ENCODE measurements at places on chromosomes 1 and 21. TPM values are rescaled to one million over a fixed set of nuclear protein-coding genes. Genes with fewer than 3 reads are reported as not detected.

GRCh38 chr1:4597020-4597419 is 57.4 kb upstream of the AJAP1 start:
- no peak for DNase-seq

DNA sequence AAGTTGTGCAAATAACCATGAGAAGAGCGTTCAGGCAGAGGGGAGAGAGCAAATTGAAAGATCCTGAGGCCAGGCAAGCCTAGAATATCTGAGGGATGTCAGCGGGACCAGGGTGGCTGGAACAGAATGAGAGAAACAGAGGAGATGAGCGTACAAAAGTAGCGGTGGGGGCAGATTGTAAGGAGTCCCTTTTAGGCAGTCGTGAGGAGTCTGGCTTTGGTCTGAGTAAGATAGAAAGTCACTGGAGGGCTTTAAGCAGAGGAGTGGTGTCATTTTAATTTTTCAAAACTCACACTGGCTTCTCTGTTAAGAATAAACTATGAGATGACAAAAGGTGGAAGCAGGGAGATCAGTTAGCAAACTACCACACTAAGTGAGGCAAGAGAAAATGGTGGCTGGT is 24.2 kb downstream of the ATP5PF start:
- DNase-seq = no peak

DNA sequence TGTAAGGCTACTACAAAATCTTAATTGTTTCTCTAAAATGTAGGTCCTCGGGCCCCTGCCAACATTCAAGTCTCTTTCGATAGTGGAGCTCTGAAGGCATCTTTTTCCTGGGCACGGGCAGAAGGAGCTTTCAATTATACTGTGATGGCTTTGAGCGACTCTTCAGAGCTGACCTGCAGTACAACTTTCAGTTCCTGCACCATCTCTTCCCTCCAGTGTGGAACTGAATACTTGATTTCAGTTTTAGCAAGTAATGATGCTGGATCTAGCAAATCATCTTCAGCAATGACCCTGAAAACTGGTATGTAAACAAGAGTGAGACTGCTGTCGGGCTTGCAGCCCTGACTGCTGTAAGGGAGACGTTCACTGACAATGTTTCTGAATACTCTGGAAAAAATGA is 9.6 kb downstream of the FNDC7 start:
- DNase-seq = no peak

GRCh38 chr1:152348447-152348846 is 11.4 kb downstream of the FLG2 start:
- no peak for DNase-seq

DNA sequence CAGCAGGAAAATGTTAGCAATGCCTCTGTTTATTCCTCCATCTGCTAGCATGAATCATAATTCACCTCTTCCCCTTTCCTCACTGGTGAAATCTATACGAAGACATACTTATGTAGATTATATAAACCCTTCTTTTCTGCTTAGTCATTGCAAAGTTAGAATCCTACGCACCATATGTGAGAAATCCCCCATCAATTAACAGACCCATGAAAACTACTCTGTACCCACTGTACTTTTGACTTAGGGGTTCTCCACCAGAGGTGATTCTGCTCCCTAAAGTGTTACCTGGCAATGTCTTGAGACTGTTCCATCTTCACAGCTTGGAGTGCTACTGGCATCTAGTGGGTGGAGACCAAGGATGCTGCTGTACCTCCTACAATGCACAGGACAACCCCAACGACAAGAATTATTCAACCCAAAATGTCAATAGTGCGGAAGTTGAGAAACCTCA is 49.6 kb upstream of the KCTD3 start:
- no peak for DNase-seq

DNA sequence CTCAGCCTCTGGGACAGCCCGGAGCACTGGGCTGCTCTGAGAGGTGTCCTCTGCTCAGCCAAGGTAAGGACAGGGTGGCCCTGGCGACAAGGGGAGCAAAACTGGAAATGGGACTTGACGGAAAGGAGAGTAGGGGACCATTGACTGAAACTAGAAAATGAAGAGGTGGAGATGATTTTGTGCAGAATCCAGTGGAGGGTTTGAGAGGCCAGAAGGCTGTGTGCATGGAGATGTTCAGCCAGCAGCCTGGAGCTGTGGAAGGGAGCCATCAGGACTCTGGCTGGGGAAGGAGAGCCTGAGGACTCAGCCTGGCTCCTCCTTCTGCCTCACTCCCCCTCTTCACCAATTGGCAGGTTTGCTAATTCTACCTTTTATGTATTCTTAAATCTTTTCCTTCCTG is 114.2 kb downstream of the EDEM3 start:
- no peak for DNase-seq

Gene JAM2
- 8.3 TPM for total RNA-seq

Gene ATP5IF1
- 266 TPM for total RNA-seq

DNA sequence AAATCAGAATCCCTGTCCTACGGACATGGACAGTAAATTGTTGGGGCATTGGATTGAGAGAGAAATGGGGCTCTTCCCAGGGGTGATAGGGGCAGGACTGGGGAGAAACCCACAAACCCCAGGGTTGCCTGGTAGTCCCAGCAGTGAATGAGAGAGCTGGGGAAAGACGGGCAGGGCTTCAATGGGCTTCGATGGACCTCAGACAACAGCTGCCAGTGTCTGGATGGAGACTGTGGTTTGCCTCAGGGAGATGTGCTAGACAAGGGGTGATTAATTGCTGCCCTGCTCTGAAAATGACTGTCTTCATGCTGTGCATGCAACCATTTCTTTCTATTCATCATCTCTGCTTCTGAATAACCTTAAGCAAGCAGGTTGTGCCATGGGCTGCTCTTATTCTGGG is 7.4 kb downstream of the GPR25 start:
- DNase-seq = no peak

DNA sequence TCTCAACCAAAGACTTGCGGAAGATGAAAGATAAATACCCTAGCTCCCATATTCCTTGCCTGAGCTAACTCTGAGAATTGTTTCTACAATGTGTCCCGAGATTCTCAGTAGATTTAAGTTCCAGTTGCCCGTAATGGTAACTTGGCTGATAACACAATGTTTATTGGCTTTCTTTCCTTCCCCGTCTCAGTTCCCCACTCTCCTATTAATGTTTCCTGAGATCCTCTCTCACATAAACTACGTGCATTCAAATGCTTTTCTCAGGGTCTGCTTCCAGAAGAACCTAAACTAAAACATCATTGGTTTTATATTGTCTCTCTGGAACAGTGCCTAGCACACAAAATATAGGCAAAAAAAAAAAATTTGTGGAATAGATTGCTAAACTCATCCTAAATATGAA is 794.2 kb upstream of the ADGRL2 start:
- DNase-seq = no peak

Gene SPRR2A
- not detected for total RNA-seq

- peak; percentile 91 for DNase-seq
Observed at GRCh38 chr1:24964811-24965570, 34.9 kb upstream of the RUNX3 start.

- DNase-seq = no peak
Observed at GRCh38 chr1:96533820-96534219, 187.8 kb upstream of the PTBP2 start.

- DNase-seq = no peak
Observed at GRCh38 chr1:176436251-176436650, 26.7 kb upstream of the PAPPA2 start.

Gene CNR2
- total RNA-seq = 0.06 TPM

DNA sequence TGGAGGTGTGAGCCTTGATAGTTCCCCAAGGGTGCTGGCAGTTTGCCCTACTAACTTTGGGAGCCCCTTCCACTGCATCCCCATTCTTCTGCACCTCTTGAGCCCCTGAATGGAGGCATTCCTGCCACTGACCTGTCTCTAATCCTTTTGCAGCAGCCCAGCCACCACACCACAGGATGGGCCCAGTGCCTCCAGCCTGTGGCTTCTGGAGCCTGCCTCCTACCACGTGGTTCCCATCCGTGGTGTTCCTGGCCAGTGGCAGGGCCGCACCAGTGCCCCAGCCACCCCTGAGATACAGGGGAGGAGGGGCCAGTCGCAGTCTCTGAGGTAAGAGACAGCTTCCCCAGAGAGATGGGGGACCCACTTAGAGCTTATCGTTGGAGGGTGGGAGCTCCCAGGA is 14.4 kb downstream of the INAVA start:
- DNase-seq = no peak

DNA sequence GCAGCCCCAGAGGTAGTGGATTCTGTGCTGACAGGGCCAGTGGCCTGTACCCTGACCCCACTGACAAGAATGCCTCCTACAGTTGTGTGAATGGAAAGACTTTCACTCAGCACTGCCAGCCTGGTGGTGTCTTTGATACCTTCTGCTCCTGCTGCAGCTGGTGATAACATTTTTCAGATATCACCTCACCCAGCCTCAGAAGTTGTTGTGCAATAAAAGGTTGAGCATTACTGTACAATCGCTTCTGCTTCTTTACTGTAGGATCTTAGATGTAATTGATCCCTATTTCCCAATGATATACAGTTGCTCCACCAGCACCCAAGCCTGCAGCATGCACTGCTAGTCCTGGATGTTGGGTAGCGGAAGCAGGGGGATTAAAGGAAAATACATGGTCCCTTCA is 4.8 kb upstream of the CHIA start:
- no peak for DNase-seq

Gene ZNF683
- 0.19 TPM for total RNA-seq

Gene ANGPTL1
- 18.4 TPM for total RNA-seq

- DNase-seq = no peak
Observed at GRCh38 chr1:26814377-26814776, 12.1 kb upstream of the ZDHHC18 start.

Data from mucosa of descending colon (tissue), 3 donors.